Stimulated activated CD4-positive, alpha-beta T cell treated with anti-CD3 and anti-CD28 coated beads, Interleukin-15, amount 100 ng/mL, for 24 hours (primary cell): ENCODE measurements at places on chromosomes 1 and 21.
A peak's percentile ranks its signal among the peaks of the same experiment; 100 is the strongest.

DNA sequence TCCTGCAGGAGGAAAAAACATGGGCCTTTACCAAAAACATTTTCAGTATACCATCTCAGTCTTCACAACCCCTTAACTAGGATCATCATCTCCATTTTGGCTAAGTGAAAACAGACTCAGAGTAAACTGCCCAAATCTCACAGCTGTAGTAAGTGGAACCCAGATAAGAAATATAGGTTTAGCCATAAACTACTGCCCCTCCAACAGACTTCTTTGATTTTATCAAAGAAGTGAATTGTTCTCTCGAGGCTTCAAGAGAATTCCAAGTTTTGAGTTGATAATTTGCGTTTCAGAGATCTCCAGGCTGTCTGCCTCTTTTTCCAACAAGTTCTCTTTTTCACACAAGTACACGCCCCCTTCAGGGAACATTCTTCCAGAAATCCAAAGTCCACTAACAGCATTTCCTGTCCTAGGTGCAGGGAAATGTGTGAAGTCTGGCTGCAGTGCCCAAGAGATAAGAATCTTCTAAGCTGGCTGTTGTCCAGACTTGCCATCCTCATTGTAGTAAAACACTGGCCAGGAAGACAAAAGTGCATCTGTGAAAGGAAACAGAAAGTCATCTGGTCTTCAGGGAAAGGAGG lies 30.8 kb downstream of the RNF19B start:
- DNase-seq: no peak

DNA sequence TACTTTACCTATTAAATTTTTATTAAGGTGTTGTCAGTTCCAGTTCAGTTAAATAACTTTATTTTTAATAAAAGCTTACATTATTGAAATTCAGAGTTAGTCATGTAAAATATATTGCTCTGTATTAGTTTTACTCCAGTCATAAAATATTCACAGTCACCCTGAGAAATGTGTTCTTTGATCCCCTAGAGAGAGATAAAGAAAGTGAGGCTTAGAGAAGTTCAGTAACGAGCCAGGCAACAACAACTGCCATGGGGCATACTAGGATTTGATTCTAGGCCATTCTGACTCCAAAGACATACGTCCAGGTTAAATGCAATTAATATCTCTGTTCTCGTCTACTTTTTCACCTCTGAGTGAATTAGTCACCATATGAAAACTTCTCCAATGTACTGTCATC lies 761.9 kb upstream of the CXADR start:
- no peak for DNase-seq

GRCh38 chr1:8456308-8456912 lies 138.5 kb downstream of the SLC45A1 start:
- DNase-seq: no peak

DNA sequence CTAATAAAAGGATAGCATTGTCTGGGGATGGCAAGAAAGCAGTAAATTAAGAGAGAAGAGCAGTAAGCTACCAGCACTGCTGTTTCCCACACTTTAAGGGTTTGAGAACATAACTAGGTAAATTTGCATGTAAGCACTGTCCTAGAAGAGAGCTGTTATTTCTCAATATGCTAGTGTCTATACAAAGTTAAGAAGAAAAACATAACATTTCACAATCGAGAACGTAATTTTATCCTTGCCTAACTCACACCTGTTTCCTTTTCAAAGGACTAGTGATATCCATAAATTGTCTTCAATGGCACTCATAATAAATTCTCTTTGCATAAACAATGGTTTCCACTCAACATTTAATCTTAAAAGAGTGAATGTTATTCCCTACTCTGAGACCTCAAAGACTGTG lies 576.0 kb downstream of the PTBP2 start:
- DNase-seq: no peak

DNA sequence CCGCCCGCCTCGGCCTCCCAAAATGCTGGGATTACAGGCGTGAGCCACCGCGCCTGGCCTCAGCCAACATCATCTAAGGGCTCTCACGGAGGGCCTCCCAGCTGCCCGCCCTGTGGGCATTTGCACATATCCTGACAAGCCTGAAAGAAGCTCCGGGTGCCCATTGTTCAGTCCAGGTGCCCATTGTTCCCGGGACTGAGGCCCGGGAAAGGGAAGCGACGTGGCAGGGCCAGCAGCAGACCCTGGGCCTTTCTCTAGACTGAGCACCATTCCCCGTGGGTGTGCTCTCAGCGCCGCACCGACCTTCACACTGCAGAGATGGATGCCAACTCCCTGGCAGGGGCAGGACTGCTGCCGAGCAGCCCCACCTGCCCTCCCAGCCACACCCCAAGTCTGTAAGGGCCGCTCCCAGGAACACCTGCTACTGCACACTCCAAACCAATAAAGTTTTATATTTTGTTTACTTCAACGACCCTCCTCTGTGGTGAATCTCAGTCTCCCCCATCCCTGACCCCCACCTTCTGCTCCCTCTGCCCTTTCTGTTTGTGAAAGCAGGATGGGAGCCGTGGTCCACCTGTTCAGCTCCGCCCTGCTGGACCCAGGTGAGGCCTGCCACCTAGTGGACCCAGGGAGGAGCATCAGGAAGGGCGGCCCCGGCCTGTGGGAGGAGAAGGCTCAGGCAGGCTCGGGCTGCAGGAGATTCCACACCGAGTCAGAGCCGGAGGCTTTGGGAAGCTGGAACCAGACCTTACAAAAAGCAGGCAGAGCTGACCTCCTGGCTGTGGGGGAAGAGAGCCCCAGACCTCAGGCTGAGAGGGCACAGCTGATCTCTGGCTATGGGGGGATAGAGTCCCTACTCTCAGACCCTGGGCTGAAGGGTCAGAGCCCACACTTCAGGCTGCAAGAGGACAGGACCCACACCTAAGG lies 1.1 kb upstream of the TMEM82 start:
- DNase-seq: peak; percentile 79

- no peak for DNase-seq
Observed at GRCh38 chr1:219405531-219406331, 207.2 kb downstream of the ZC3H11B start.

- no peak for DNase-seq
Observed at GRCh38 chr21:39003982-39004633, 179.1 kb downstream of the PSMG1 start.

GRCh38 chr1:115854005-115854404 lies 13.1 kb upstream of the NHLH2 start:
- no peak for DNase-seq

DNA sequence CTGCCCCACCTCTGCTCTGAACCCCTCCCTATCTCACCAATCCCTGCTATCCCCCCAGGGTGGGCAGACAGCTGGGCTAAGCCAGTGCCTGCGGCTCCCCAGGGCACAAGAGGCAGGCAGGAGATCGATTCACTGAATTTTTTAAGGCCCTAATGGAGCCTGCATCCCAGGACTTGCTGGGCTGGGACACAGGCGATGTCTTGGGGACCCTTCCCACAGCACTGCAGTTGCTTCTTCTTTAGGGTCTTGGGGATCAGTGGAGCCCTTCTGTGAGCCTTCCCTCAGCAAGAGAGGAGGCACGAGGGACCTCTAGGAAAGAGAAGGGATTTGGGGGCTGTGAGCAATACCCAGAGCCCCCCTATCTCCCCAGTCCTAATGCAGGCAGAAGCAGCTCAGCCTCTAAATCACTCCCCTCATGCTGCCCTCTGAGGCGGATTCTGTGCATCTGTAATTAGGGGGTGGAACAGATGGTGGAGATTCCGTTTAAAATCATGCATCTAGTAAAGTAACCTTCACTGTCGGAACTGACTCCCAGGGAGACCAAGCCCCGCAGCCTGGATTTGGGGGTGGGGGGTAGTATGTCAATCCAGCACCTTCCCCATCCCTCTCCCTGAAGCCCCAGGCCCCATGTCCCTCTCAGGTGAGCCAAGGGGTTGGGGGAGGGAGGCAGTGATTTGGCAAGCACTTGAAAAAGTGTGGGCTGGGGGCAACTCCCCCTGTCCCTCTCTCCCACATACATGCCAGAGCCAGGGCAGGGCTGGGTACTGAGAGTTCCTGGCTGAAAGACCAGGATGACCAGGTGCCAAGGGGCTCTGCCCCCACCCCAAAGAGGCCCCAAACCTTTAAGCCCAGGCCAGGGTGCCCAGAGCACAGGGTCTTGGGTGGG lies 10.0 kb downstream of the AHDC1 start:
- no peak for DNase-seq

GRCh38 chr1:240956020-240956419 lies 344.1 kb upstream of the GREM2 start:
- no peak for DNase-seq

DNA sequence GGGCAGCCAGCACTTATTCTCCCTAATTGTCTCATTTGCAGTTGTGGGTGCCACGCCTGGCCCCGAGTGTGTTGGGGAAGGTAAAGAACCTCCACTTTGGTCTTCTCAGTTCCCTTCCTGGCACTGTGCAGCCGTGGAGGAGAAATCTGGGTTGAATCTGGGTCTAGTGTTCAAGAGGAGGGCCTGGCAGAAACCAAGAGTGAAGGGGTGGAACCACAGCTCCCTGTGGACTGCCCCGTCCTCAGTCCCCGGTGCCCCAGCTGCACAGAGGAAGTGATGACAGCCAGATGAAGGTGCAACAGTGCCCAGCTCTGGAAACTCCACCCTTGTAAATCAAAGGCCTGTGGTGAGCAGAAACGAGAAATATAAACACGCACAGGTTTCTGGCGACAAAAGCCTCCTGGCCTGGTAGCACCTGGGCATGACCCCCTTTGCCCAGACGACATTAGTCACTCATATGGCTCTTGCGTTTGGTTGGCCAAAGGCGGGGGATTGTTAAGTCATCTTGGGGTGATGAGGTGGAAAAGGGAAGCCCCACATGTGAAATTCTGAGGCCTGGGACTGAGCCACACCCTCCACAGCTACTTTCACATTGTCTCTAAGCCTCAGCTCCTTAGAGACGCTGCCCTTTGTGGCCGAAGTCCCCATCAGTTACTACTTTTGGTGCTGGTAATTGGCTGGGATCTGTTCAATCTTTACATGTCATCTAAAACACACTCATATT lies 4.2 kb upstream of the ECE1 start:
- peak; percentile 92 for DNase-seq

DNA sequence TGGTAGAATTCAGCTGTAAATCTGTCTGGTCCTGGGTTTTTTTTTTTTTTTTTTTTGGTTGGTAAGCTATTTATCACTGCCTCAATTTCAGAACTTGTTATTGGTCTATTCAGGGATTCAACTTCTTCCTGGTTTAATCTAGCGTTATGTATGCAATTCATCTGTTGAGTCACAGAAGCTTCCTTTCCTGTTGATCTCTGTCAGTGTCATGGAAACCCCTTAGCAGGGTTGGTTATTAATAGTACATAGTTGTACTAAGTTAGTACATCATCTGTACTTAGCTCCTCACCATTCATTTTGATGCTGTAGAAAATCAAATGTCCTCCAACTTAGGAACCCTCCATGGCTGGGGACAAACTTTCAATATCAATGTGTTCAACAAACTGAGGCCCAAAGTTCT lies 51.0 kb upstream of the BARHL2 start:
- no peak for DNase-seq

DNA sequence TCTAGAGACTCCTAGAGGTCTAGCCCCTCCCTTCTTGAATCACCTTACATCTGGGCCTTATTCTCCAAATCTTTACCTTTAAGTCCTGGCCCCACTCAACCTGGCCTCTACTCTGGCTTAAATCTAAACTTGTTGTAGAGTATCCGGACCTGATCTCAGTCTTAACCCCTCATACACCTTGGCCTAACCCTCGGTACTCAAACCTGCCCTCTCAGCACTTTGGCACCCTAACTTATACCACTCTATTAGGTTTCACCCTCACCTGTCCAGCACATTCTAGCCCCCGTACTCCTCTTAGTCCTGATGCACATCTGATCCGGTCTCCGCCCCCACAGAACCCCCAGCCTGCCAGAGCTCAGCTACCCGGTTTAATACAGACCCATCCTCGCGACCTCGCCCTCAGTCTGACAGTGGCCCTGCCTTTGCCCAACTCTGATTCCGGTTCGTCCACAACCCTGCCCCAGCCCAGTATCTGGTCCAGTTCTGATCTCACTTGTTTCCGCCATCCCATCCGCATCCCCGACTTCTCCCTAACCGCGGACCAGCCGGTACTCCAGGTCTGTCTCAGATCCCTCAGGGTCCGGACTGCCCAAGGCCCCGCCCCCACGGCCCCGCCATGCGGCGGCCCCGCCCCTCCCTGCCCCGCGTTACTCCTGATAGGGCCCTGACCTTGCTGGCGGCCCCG lies 1.5 kb downstream of the TRIM62 start:
- no peak for DNase-seq

GRCh38 chr1:94946886-94947285 lies 20.0 kb upstream of the CNN3 start:
- DNase-seq: no peak

- no peak for DNase-seq
Observed at GRCh38 chr1:5730272-5731109, 261.7 kb downstream of the NPHP4 start.

- DNase-seq: no peak
Observed at GRCh38 chr21:45887788-45888187, 93.8 kb upstream of the COL6A1 start.

- no peak for DNase-seq
Observed at GRCh38 chr1:19009126-19009881, 52.8 kb upstream of the IFFO2 start.

DNA sequence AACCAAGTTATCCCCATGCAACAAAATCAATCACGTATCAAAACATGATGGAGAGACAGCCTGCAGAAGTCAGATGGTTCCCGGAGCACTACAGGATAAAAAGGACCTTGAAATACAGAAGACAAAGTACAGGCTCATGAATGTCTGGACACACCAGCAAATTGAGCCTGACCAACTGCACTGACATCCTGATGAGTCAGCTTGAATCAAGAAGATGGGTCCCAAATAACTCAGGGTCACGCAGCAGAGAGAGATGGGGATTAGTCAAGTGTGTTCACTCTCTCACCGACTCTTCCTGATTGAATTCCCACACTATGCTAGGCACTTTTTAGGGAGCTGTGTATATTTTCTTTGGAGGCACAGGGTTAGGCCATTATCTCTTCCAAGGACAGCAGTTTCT lies 71.1 kb upstream of the DIRAS3 start:
- no peak for DNase-seq

DNA sequence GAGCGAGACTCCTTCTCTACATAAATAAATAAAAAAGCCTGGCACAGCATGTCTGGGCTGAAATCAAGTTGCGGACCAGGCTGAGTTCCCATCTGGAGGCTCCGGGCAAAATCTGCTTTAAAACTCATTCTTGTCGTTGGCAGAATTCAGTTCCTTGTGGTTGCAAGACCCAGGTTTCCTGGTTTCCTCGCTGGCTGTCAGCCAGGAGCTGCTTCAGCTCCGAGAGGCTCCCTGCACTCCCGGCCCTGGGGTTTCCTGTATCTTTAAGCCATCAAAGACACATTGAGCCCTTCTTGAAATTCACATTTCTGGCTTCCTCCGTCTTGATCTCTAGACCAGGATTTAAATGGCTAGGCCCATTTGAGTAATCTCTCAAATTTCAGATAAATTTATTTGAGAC lies 20.6 kb upstream of the SCCPDH start:
- DNase-seq: no peak

GRCh38 chr1:59673573-59674450 lies 140.9 kb upstream of the HOOK1 start:
- DNase-seq: no peak

- DNase-seq: no peak
Observed at GRCh38 chr1:29669158-29669871, 433.0 kb downstream of the PTPRU start.

- DNase-seq: no peak
Observed at GRCh38 chr1:47378147-47378546, 37.9 kb upstream of the FOXE3 start.
